ENCODE measurements at places on chromosomes 6 and 20. TPM values are rescaled to one million over a fixed set of nuclear protein-coding genes. Genes with fewer than 3 reads are reported as not detected.

SLC17A9 gene
- 21.4 TPM for total RNA-seq

GRCh38 chr6:146916435-146917025 lies 287.7 kb upstream of the STXBP5 start:
- DNase-seq = no peak

DNA sequence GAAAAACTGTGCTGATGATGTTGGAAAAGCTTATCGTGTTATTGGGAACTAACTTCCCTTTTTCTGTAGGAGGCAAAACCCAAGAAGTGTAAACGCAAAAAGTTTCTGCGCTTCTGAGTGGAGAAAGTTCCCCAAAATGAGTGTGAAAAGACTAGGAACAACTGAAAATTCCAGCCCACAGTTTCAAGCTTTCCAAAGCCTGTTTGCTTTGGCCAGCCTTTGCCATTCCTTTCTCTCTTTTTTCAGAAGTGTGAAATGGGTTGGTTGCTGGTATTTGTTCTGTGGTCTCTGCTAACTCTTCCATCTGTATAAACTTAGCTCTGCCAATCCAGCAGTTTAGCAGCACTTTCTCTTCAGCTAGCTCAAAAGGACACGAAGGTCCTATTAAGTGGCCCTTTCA lies 491.3 kb downstream of the MAFB start:
- no peak for DNase-seq

SNX21 gene
- 2.0 TPM for total RNA-seq

- DNase-seq = no peak
These were observed 12.2 kb upstream of the C2 start for GRCh38 chr6:31915351-31915750.

DNAJC5 gene
- total RNA-seq = 38.1 TPM

DNA sequence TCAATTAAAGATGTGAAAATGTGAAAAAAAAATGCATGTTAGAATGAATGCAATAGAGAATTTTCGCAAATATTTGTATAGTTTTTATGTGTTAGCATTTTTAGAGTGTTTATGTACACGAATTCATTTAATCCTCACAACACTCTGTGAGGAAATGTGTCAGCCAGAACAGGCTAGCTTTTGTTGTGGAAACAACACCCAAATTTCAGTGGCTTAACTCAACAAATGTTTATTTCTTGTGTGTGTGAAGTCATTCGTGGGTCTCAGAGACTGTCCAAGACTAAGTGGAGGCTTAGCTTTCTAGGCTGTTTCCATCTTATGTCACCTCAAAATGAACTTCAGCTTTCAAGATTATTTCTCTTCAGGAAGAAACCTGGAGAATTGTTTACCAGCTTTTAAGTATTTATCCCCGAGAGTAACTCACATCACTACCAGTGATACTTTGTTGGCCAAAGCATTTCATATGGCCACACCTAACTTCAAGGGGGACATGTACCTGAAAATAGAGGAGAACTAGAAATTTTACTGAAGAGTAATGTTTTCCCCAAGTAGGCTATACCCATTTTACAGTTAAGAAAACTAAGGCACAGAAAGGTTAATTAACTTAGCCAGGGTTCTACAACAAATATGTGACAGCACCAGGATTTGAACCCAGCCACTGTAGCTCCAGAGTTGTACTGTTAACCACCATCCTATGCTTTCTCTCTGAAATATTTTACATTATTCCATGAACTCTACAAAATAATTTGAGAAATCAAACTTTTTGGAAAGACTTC lies 306.1 kb downstream of the QKI start:
- DNase-seq = no peak

- no peak for DNase-seq
These were observed 70.4 kb downstream of the JAG1 start for GRCh38 chr20:10603378-10603777.

DNA sequence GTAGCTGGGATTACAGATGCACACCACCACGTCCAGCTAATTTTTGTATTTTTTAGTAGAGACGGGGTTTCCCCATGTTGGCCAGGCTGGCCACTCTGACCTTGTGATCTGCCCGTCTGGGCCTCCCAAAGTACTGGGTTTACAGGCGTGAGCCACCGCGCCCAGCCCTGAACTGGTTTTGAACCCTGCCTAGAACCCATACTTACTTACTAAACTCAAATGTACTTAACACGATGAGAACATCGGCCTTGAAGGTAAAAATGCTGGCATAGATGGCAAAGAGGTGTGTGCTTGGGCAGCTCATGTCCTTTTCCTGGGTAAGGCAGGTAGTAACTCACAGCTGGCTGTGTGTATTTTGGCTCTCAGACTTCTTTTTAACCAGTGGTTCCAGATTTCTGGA lies 3.2 kb upstream of the ARMC12 start:
- no peak for DNase-seq

DNA sequence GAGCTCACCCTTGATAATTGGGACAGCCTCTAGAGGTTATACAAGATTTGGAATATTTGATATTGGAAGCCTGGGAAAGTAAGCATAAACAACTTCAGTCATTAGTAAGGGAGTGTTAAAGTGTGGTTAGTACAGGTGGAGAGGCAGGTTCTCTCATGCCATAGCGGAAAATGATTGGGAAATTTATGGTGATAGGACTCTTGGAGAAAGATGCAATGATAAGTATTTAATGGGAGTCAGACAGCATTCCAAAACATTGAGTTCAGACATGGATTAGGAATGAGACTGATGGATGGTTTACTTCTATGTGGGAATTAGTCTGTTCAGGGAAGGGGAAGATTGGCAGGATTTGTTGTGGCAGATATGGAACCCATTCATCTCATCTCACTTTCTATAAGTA lies 152.7 kb downstream of the MCHR2 start:
- DNase-seq = no peak

EFCAB8 gene
- total RNA-seq = 0.37 TPM

ZC3H12D gene
- 15.0 TPM for total RNA-seq

- DNase-seq = no peak
These were observed 63.5 kb upstream of the FYN start for GRCh38 chr6:111936718-111937117.

GRCh38 chr6:34132486-34133185 lies 13.3 kb downstream of the GRM4 start:
- peak; percentile 17 for DNase-seq

- DNase-seq = no peak
These were observed 32.4 kb upstream of the SNX9 start for GRCh38 chr6:157790548-157791160.

DNA sequence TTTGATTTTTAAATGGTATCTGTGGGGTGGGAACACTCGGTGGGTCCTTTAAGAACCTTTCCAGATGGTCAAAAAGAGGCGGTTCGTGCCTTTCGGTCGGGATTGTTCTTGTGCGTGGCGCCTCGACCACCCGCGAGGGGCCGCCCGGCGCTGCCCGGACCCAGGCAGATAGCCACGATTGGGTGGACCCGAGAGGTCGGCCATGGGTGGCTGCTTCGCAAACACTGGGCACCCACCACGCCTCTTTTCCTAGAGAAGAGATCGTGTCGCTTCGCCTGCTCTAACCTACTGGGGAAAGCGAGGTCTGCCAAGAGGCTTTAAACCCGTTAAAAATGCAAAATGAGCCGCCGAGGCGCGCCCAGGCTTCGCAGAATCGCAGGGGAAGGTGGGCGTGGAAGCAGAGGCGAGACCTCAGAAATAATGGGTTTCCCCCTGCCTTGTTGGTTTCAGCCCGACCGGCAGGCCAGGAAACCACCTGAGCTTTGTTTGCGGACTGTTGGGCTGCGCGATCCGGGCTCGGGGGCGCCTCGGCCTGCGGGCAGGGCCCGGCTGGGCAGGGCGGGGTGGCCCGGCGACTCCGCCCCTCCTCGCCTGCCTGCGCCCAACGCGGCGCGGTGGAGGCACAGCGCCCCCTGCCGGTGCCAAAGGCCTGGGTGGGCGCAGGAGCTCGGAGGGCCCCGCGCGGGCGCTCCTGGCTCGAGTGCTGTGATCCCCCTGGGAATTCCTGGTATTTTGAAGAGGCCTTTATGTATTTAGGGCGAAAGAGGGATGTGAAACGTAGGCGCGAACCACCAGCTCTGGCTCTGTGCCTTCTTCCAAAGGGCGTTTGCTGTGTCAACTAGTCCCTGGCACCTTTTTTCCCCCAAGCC lies 1.6 kb downstream of the MARCKS start:
- peak; percentile 75 for DNase-seq

STX11 gene
- total RNA-seq = 19.7 TPM

DNA sequence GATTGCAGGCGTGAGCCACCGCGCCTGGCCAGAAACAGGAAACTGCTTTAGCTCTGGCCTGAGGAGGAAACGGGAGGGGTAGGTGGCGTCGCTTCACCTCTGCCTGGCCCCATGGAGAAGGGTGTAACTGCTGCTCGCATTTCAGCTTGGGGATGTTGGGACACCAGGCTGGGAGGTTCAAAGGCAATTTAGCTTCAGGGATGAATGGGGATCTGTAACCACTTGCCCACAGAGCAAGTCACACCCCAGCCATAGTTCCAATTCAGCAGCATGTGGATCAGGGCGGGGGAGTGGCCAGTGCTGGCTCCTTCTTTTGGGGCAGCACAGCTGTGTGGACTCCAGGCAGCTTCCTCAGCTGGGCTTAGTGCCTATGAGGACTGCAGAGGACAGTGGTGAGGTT lies 34.8 kb upstream of the NUP153 start:
- DNase-seq = no peak

- DNase-seq = no peak
These were observed 486 bp downstream of the FKBP1A start for GRCh38 chr20:1392443-1392692.

All from activated T-helper 2 cell treated with anti-CD3 and anti-CD28 coated beads, Interferon-gamma antibody, Interleukin-2, Interleukin-4, amounts not matched to agents 10 μg/mL and 5 μg/mL and 100 μg/mL, durations not matched to agents 14 hours and 24 hours and 36 hours (primary cell).